Activated naive CD4-positive, alpha-beta T cell treated with anti-CD3 and anti-CD28 coated beads for 36 hours (primary cell): ENCODE measurements at places on chromosomes 3 and 15. TPM values are rescaled to one million over a fixed set of nuclear protein-coding genes. Genes with fewer than 3 reads are reported as not detected.
A peak's percentile ranks its signal among the peaks of the same experiment; 100 is the strongest.

The P2RY12 gene
- not detected for total RNA-seq

The FANCD2OS gene
- not detected for total RNA-seq

The PTX3 gene
- total RNA-seq, result not detected

DNA sequence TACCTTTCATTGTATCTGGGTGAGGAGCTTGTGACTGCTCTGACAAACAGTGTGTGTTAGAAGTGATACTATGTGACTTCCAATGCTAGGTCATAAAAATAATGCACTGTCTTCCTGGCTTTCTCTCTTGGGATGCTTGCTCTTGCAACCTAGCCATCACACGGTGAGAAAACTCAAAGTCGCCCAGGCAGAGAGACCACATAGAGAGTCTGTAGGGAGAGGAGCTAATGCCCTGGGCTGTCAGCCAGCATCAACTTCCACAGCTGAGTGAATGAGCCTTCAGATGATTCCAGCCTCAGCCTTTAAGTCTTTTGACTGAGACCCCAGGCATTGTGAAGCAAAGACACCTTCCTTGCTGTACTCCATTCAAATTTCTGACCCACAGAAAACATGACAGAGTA is 220.6 kb upstream of the SGO1 start:
- H3K4me1 ChIP-seq, result no peaks in the 10 kb centered on the region
- H3K27me3 ChIP-seq, result no peaks in the 10 kb centered on the region
- no peak overlapping the region for H3K4me3 ChIP-seq

GRCh38 chr15:91271565-91272153 is 171.6 kb downstream of the SV2B start:
- H3K36me3 ChIP-seq, result no peaks in the 10 kb centered on the region
- H3K4me1 ChIP-seq, result peaks cover 3% of the 10 kb centered on the region
- H3K27ac ChIP-seq, result no peak overlapping the region
- peaks cover 5% of the 10 kb centered on the region for H3K27me3 ChIP-seq
- peak; percentile 77 for DNase-seq
- no peak overlapping the region for H3K4me3 ChIP-seq

- no peak for DNase-seq
- no peaks in the 10 kb centered on the region for H3K27me3 ChIP-seq
- no peak overlapping the region for H3K4me3 ChIP-seq
- no peaks in the 10 kb centered on the region for H3K36me3 ChIP-seq
- no peak overlapping the region for H3K27ac ChIP-seq
- H3K4me1 ChIP-seq, result peaks cover 5% of the 10 kb centered on the region
Measured at GRCh38 chr15:35047528-35047927, 37.6 kb downstream of the NANOGP8 start.

DNA sequence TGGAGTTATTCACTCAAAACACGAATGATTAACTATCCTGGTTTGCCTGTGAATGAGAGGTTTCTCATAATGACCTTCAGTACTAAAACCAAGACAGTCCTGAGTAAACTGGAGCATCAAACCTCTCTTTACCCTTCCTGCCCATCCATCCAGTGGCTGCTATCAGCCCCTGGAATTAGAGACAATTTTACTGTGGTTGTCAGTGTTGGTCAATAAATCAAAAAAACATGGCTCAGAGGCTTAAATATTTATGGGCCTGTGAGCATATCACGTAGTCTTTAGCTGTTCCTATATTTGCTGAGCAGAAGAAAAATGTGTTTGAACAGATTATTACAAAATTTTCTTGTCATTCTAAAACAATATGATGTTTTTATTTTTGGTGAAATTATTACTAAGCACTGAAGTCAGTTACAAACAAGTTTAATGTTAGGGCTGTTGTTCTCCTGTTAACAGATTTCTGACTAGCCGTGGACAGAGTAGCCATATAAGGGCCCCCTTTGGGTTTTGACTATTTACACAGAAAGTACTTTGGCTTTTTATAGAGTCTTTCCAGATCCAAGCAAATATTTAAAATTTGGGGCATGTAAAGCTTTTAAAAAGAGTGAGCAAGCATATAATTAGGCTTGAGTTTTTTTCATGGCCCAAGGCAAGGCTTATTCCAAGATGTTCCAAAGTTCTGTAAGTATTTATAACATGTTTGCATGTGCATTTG is 580.9 kb downstream of the DIPK2A start:
- peaks cover 2% of the 10 kb centered on the region for H3K27me3 ChIP-seq
- H3K4me3 ChIP-seq, result no peak overlapping the region
- no peak for DNase-seq
- no peak overlapping the region for H3K27ac ChIP-seq
- no peaks in the 10 kb centered on the region for H3K4me1 ChIP-seq
- no peaks in the 10 kb centered on the region for H3K36me3 ChIP-seq

DNA sequence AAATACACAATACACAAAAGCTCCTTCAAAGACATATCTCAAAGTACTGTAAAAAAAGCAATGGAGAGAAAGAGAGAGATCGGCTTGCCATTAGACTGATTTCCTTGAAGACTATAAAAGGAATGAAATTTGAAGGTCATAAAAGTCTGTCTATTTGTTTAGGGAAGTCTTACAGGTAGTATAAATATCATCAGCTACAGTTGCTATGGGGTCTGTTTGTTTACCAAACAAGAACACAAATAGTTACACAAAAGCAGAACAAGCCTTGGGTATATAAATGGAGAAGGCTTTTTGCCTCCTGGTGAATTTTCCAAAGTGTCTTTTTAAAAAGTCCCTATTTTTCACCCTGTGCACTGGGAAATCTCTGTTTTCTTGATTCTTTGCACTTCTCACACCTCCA is 552.3 kb downstream of the FOXP1 start:
- DNase-seq, result no peak
- H3K4me3 ChIP-seq, result no peak overlapping the region
- H3K27ac ChIP-seq, result peak overlapping the region; percentile 80
- no peaks in the 10 kb centered on the region for H3K27me3 ChIP-seq

DNA sequence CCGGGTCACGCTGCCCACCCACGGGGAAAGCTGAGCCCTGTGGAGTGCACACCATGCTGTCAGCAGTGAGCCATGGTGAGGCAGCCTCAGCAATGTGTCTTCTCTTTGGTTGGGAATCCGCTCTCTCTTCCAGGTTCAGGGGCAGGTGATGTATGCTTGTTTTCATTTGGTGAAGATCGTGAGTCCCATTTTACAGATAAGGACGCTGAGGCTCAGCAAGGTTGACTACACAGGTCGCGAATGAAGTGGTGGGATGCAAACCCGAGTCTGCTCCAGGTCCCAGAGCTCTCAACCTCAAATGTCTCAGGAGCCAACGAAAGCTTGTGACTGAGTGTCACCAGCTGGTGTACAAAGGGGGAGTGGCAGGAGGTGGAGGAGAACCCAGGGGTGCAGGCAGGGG is 74.3 kb downstream of the RPN1 start:
- H3K4me3 ChIP-seq, result no peak overlapping the region
- no peaks in the 10 kb centered on the region for H3K36me3 ChIP-seq
- no peak overlapping the region for H3K27ac ChIP-seq
